ENCODE measurements at places on chromosomes 3 and 15. TPM values are rescaled to one million over a fixed set of nuclear protein-coding genes. Genes with fewer than 3 reads are reported as not detected.
A peak's percentile ranks its signal among the peaks of the same experiment; 100 is the strongest.

Gene RNF13
- 38.2 TPM for total RNA-seq

Gene ABI3BP
- total RNA-seq = 21.9 TPM

Gene DUOXA1
- total RNA-seq = not detected

Gene SKOR1
- total RNA-seq = 0.12 TPM

Gene SAMMSON
- not detected for total RNA-seq

Gene CCDC71
- total RNA-seq = 19.6 TPM

Gene ETFA
- 91.3 TPM for total RNA-seq

Gene ADAMTS9
- 0.15 TPM for total RNA-seq

Gene IL5RA
- not detected for total RNA-seq

Gene ADAMTSL3
- total RNA-seq = not detected

Gene CGGBP1
- 22.8 TPM for total RNA-seq

DNA sequence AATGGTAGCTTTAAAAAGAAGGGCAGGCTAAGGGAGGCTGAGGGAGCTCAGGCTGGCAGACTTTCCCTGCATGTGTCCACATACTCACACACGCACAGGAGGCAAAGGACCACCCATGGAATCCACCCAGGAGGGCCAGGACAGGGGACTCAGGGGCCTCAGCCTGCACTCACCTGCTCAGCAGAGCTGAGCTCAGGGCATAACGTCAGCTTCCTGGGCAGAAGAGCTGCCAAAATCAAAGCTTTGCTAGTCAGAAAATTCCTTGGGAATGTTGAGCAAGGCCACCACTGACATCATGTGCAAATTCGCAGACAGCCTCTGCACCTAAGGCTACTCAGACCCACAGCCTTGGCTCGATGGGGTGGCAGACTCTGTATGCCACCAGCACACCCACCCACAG, 16.4 kb upstream of the ALAS1 start:
- peak; percentile 32 for DNase-seq

GRCh38 chr3:137304313-137305056, 346.7 kb downstream of the IL20RB start:
- no peak for DNase-seq

DNA sequence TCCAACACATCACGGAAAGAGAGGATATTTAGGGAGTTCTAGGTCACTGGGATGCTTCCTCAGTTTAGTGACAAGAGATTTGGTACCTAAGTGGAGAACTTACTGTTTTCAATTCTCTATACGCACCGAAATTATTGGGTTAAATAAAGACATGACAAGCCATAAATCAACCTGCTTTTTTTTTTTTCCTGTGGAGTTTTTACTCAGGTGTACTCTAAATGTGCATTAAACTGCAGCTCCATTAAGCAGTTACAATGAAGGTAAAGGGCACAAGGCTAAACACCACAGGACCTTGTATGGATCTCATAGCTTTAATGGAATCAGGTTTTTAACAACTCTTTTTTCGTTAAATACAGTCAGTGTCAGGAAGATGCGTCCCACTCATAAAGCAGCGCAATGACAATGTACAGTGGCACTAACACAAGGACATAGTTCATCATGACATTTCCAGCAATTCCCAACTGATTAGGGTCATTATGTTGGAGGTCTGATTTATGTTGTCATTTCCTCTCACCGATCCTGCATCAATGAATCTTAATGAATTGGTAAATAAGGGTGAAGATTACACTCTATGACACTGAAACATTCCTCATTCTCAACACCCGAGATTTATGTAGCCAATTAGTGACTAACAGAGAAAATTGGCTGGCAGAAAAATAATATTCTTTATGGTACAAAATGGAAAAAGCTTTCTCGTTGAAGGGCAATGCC, 355.2 kb downstream of the FOXP1 start:
- DNase-seq = no peak

- peak; percentile 72 for DNase-seq
These were observed 708.9 kb downstream of the NTRK3 start for GRCh38 chr15:87547470-87548181.

DNA sequence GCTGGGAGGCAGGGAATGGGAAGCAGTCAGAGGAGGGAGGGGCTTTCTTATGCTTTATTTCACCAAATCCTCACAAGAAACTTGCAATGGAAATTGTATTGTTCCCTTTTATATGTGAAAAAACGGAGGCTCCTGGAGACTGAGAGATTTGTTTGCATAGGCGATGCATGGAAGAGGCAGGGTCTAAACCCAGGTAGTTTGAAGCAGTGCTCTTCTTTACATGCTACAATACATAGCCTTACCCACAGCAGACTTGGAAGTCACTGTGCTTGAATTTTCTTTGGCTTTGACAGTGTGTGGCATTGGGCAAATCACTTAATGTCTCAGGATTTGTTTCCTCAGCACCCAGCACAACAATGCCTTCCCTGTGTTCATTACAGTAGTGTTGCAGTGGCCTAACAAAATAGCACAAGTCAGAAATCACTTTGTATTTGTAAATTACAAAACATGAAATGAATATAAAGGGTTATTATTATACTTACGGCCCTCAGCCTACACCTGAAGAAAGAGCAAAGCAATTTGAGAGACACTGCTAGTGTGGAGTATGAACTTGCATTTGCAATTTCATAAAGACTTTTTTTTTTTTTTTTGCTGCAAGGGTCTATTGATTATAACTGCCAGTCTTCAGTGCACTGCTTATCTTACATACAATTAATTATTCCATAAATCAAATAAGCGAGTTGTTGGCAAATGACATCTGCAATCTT, 646.4 kb upstream of the KCNMB2 start:
- no peak for DNase-seq

- no peak for DNase-seq
These were observed 1174.7 kb downstream of the ZPLD1 start for GRCh38 chr3:103609472-103609871.

GRCh38 chr3:80051602-80051962, 283.8 kb upstream of the ROBO1 start:
- DNase-seq = no peak

GRCh38 chr3:44958386-44958785, 17.6 kb downstream of the ZDHHC3 start:
- DNase-seq = no peak

- no peak for DNase-seq
These were observed 734.1 kb downstream of the GBE1 start for GRCh38 chr3:81027344-81027743.

- peak; percentile 20 for DNase-seq
These were observed 2.9 kb upstream of the TFG start for GRCh38 chr3:100706365-100706764.

- peak; percentile 18 for DNase-seq
These were observed 335.9 kb upstream of the KCNMB2 start for GRCh38 chr3:178200316-178200715.

GRCh38 chr3:9675736-9676290, 26.5 kb downstream of the MTMR14 start:
- DNase-seq = no peak

DNA sequence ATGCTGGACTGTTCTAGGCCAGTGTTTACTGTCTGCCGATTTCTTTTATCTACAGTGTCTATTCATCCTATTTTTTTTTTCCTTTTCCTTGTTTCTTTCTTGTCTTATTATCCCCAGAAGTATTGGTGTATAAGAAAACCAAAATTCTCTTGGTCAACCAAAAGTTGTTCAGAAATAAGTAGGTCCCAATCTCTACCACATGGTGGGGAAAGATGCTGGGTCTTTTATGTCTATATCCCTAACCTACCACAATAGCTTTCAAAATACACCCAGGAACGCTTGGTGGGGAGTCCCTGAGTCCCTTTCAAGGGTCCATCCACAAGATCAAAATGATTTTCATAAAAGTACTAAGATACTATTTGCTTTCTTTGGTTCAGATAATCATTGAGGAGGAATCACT, 225.6 kb downstream of the CLSTN2 start:
- no peak for DNase-seq

DNA sequence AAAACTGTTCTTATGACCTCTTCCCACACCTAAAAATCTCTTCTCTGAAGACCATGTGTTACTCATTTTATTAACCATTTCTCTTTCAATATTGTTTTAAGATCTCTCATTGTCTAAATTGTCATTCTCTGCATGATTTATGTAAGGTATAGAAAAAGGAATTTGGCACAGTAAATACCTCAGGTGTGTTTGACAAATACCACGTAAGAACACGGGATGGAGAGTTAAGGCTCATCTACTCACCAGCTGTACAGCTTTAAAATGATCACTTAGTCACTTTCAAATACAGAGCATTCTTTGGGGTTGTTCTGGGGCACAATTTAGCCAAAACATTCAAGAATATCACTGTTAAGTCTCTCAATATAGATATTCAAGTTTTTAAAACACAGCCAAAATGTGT, 627.1 kb downstream of the MCTP2 start:
- no peak for DNase-seq

GRCh38 chr3:10263646-10264363, 15.5 kb downstream of the TATDN2 start:
- DNase-seq = no peak

- no peak for DNase-seq
These were observed 58.8 kb upstream of the MELTF start for GRCh38 chr3:197088370-197088769.

- no peak for DNase-seq
These were observed 103.2 kb downstream of the CHL1 start for GRCh38 chr3:299590-300301.

- DNase-seq = no peak
These were observed 32.9 kb downstream of the RORA start for GRCh38 chr15:61196156-61196555.

- DNase-seq = no peak
These were observed 12.6 kb downstream of the CCR5 start for GRCh38 chr3:46383211-46383950.

GRCh38 chr3:181298421-181298820, 308.9 kb upstream of the DNAJC19 start:
- no peak for DNase-seq

DNA sequence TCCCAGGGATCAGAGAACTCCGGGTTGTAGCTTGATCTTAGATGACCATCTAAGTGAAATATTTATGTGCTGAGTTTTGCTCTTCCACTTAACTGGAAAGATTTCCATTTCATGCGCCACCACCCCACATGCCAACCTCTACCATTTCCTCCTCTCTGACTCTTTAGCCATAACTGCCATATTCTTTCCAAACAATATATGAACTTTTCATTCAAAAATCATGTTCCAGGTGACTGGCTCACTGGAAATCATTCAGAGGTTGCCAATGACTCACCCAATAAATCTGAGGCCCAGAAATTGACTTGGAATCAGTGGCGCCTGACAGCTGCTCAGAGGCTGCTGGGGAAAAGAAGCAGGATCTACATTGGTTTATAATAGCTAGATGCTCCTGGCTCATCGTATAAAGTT, 31.6 kb upstream of the FAM174B start:
- peak; percentile 91 for DNase-seq

DNA sequence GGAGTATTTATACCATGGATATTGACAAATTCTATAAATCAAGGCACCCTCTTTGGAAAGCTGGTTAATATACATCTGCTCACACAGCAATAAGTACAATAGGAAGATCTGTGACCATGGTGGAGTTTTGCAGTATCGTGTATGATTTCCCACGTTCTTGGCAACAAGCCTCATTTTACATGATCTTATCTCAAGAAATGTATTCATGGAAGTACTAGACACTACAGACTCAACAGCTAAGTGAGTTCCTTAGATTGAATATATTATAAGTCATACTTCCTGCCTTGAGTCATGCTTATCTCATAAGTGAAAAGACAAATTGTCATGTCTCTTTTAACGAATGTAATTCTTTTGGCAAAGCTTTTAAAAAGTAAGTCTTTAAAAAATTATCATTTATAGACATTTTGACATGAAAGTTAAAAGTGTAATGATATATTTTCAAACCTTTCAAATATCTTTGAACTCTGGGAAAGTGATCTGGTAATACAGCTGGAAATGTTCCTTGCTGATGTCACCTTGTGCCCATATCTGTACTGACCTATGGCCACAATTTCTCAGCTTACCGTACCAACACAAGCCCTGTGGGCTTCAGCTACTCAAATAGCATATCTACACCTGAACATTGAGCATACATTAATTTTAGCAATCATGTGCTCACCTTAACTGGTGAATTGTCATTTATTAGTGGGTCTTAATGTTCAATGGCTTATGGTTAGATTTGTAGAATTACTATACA, 130.3 kb upstream of the TMC3 start:
- peak; percentile 15 for DNase-seq

DNA sequence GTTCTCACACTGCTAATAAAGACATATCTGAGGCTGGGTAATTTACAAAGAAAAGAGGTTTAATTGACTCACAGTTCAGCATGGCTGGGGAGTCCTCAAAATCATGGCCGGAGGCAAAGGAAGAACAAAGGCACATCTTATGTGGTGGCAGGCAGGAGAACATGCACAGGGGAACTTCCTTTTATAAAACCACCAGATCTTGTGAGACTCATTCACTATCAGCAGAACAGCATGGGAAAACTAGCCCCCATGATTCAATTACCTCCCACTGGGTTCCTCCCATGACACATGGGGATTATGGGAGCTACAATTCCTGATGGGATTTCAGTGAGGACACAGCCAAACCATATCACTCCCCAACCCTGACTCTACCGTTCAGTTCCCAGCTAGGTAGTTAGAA, 59.7 kb upstream of the MINAR1 start:
- DNase-seq = no peak

DNA sequence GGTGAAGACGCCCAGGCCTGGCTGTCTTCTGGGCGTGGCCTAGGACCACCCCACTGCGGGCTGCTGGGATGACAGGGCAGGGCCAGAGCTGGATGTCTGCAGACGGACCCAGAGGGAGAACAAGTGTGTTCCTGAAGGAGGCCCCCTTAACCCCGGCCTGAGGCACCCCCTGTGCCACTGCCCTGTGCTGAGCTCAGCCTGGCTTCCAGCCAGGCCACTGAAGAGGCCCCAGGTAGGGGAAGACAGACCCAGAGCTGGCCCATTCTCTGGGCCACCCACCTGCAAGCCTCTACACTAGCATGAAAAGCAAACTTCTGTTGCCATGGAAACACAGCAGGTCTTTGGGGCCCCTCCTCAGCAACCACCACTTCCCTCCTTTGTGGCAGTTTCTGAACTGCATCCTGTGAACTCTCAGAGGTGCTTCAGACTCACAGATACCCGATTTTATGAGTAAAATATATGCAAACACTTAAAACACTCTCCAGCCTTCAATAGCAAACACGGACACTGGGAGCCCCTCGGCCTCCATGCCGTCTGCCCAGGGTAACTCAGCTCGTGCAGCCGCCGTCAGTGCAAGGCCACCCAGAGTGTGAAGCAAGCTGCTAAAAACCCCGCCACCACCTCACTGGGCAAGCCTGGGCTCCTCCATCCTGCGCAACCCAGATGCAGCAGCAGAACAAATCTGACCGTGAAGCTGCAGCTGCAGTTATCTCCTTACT, 42.5 kb downstream of the CMTM6 start:
- no peak for DNase-seq

GRCh38 chr15:89496155-89497098, at the start of gene RHCG:
Gene RHCG, minus strand, starts transcription at chr15:89496583. Its CDS starts 39 bp downstream, at chr15:89496544.
- peak; percentile 24 for DNase-seq

DNA sequence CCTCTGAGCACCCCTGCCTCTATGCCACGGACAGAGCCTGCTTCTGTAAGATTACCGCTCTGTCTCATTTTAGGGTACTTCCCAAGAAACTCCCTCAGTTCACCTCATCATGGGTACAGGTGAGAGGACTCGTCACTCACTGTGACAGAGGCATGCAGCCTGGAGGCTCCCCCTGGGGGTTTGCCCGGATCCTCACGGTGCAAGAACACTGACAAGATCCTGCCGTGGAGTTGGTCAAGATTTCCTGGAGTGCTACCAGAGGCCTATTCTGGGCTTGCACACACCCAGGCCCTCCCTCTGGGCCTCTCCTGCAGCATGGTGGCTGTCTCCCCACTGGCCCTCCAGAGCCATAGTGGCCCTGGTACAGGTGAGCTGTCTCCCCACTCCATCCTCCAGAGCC, 103.1 kb upstream of the TNIK start:
- no peak for DNase-seq

All from M059J (cell line).